Astrocyte of the hippocampus (primary cell): ENCODE measurements at places on chromosomes 3 and 15.
A peak's percentile ranks its signal among the peaks of the same experiment; 100 is the strongest.

- peak; percentile 51 for DNase-seq
Observed at GRCh38 chr3:88003115-88003755, 55.6 kb downstream of the CGGBP1 start.

- no peak for DNase-seq
Observed at GRCh38 chr3:3141939-3142338, 15.2 kb downstream of the TRNT1 start.

DNA sequence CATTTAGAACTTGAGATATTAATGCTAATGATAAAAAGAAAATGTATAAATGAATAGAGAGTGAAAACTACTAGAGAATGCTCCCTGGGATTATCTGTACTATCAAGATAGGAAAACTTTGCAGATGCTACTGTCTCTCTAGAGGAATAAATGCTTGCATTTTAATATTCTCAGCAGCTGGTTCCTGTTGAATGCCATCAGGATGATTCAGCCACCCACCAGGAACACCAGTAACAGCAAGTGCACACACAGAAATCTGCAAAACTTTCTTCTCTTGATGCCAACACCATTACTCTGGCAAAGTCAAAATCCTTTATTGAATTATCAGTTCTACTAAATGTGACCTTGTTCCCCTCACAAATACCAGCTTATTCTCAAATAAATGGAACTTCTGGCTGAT, 148.4 kb downstream of the TIGIT start:
- DNase-seq, result peak; percentile 71

DNA sequence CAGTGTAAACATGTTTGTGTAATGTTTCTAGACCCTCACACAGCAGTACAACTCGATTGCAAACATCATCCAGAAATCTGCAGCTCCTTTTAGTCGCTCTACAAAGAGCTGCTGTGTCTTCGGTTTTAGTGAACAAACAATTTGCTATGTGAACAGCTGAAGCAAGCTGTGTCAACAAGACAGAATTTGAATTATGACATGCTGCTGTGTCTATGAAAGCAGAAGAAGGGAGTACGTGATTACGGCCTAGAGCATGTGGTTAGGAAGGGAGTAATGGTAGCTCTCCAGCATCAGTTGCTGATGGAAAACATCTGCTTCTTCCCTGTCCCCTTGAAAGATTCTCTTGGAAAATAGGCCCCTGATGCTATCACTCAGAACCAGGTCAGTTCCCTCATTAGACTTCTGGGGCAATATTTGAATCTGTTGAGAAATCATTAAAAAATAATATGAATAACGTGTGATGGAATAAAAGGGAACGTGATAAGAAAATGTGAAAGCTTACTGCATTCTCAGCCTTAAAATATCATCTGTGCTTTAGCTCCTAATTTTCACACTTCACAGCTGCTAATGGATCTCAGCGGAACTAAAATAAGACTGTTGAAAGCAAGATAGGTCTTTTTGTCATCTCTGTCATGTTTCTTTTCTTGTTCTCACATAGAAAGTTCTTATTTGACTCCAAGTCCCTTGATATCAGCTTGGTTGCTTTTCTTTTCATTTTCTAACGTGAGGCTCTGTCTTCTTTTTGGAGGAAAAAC, 891.5 kb downstream of the ROBO2 start:
- DNase-seq, result no peak

GRCh38 chr3:136856665-136857064, 5.3 kb upstream of the NCK1 start:
- no peak for DNase-seq

DNA sequence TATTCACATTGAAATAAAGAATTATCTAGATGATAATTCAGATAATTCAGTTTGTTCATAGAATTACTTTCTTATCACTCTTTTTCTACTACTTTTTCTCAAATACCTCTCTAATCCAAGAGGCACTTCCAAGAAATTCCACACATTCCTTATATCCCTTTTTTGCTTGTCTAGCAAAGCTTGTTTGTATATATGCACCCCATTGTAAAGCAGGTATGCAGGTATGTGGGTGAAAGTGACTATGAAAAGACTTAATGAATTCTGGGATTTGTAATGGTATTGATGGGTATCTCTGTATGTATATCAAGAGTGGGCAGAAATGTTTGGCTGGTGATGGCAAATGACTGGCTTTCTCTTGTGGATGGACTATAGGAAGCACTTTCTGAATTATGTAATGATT, 94.1 kb upstream of the FGF7 start:
- DNase-seq, result peak; percentile 5

DNA sequence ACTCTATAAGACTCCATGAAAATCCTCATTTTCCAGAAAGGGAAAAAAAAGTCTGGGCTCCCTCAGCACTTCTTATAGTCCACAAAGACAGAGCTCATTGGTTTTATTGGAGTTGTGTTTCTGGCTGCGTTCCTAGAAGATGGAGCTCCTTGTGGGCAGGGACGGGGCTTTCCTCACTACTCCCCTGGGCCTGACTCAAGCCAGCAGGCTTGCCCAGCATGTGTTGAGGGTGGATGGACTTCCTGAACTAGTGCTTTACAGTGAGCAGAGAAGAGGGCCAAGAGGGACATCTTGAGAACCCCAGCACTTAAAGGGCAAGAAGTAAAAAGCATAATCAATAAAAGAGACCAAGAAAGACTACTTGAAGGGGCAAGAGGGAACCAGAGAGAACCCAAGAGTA, 43.2 kb upstream of the EPHB1 start:
- DNase-seq, result no peak

DNA sequence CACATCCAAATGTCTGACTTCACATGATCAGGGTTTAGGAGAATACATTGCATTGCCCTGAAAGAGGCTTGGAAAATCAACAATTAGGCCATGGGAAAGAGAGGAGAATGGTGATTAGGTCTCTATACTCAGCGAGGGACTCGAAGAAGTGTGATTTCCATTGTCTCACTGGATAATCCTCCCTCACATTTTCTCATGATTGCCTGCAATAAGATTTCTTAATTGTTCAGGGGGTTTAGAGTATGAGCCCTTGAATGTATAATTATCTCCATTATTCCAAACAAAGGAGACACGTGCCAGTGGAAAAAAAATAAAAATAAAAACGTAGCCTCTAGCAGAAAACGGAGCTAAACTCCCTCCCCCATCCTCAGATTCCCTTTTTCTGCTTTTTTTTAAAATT, 173.2 kb downstream of the TPRG1 start:
- DNase-seq, result no peak

GRCh38 chr15:40075298-40076044, 33.2 kb downstream of the BMF start:
- DNase-seq, result no peak

DNA sequence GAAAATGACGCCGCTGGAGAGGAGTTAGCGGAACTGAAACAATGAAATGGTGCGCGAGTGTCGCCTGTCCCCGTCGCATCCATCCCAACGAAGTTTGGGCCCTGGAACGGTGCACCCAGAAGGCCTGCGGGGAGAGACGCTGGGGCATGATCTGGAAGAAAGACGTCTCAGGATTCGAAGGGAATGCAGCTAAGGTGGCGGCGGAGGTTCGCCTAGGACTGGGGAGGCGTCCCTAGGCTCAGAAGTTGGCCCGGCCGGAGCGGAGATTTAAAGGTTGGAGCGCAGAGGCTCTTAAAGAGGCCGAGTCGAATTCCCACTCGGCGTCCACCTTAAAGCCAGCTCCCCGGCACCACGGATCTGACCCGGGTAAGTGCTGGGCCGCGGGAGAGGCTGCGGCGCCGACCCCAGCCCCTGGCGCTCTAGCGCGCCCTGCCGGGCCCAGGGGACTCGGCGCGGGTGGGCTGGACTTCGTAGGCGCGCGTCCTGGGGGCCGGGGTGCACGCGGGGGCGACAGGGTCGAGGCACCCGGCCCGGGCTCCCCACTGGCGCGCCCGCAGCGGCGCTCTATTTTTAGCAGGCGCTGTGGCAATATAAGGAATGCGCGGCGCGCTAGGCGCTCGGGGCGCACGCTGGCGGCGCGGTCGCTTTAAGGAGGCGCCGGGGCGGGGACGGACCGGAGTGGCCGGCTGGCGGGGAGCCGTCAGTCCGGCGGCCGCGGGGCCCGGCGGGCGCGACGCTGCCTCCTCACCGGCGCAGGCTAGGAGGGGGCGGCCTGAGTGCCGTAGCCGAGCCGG, at the start of gene MRAS:
MRAS (plus strand) TSS at position 620 of the 794 bp plus-strand sequence. CDS start 24,305 bp downstream, outside the sequence.
- peak; percentile 93 for DNase-seq

- DNase-seq, result no peak
Observed at GRCh38 chr15:39448409-39448808, 132.5 kb upstream of the THBS1 start.

DNA sequence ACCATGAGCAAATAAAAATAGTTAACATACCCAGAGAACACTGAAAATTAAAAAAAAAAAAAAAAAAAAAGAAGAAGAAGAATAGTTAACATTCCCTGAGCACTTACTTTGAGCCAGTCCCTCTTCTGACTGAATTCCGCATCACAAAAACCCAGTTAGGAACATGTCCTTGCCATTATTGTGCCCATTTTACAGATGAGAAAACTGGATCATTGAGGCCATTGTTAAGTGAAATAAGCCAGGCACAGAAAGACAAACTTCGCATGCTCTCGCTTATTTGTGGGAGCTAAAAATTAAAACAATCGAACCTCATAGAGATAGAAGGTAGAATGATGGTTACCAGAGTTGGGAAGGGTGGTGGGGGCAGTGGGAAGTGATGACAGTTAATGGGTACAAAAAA, 119.5 kb downstream of the FGF12 start:
- no peak for DNase-seq

GRCh38 chr3:180594631-180595558, 7.1 kb upstream of the TTC14 start:
- peak; percentile 51 for DNase-seq

- no peak for DNase-seq
Observed at GRCh38 chr3:99681512-99681911, 43.1 kb downstream of the COL8A1 start.

GRCh38 chr3:191695131-191695814, 234.3 kb downstream of the PYDC2 start:
- DNase-seq, result no peak

DNA sequence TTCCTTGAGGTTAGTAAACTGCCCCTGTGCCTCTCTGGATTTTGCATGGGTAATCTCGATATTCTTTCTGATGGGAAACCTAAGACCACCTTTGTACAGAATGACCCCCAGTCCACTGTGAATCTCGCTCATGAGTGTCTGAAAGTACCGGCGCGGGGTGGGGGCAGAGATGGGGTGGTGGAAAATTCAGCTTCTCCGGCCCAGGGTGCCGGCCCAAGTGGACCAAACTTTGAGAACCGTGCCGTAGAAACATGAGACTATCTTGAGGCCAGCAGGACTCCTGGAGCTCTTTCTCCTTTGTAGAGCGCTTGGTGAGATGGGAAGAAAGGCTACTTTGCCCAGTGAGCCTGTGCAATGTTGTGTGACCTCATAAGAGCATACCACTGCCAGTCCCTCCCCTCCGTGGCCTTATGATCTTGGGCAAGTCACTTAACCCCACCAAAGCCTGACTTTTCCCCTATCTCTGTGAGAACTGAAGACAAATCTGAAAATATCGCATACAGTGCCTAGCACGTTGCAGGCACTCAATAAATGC, 40.4 kb upstream of the VEPH1 start:
- DNase-seq, result peak; percentile 5
